Hypothalamus (tissue), 51 donors: ENCODE measurements at places on chromosomes 4 and X.

GRCh38 chr4:44446801-44447562 is 1.6 kb downstream of the KCTD8 start:
- DNase-seq = no peak

DNA sequence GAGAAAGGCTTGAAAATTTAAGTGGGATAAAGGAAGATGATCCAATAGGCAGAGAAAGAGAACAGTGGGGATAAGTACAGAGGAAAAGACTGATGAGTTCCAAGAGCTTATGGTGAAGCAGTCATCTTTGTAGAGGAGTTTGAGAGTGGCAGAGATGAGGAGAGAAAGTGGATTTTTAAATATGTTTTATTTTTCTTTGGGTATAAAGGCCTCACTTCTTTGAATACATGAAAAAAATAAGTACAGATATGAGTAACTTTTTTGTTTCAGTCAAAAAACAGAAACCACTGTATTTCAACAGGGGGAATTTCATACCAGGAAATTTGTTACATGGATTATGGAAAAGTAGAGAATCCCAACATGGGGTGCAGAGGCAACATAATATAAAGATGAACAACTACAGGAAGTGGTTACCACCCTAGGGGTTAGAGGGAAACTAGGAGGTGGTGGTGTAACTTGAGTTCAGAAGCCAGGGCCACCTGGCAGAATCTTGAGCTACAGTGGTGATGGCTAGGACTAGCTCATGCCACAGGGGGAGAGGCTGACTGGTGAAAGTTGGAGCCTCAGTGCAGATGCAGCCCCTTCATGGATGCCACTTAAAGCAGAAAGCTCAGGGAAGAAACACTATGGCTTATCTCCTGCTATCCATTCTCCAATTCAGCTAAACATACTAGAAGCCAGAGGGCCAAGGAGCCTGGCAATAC is 3.4 kb upstream of the CYBB start:
- DNase-seq = no peak

GRCh38 chr4:128787509-128788311 is 21.8 kb upstream of the JADE1 start:
- DNase-seq = no peak

DNA sequence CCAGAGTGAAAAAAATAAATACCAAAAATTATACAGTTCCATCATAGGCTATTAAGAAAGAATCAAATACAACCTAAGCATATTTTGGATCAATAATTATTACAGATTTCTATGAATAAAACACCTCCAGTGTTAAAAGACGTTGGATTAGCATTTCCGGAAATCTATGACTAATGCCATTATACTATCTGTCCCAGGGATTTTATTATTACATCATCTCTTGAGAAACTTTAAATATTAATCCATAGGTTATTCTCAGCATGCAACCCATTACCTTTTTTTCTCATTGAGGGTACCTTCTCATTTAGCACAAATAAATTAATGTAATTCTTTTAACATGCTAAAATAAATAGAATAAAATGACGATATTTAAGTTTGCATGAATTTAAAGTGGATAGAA is 44.6 kb downstream of the CXorf58 start:
- no peak for DNase-seq

GRCh38 chr4:88937081-88937480 is 119.9 kb downstream of the FAM13A start:
- no peak for DNase-seq

DNA sequence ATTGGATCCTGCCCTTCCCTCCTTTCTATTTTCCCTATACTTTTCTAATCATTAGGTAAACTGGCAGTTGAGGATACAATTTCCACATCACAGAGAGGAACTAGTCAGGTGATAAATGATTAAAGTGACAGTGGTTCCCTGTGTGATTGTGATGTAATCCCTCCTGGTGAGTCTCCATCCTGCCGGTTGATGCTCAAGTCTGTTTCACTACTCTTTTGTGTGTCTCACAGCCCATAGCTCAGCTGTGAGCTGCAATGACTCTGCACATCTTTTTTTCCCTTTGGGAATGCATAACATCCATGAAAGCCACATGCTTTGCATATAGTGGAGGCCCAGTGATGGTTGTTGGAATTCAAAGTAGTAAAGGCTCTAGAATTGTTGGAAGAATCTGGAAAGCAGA is 60.4 kb downstream of the CCNI start:
- DNase-seq = no peak

- no peak for DNase-seq
Measured at GRCh38 chr4:177568931-177569330, 126.7 kb upstream of the AGA start.

- no peak for DNase-seq
Measured at GRCh38 chr4:7367864-7368277, 66.9 kb downstream of the PSAPL1 start.

- DNase-seq = no peak
Measured at GRCh38 chrX:127085939-127086338, 266.4 kb downstream of the PRR32 start.

DNA sequence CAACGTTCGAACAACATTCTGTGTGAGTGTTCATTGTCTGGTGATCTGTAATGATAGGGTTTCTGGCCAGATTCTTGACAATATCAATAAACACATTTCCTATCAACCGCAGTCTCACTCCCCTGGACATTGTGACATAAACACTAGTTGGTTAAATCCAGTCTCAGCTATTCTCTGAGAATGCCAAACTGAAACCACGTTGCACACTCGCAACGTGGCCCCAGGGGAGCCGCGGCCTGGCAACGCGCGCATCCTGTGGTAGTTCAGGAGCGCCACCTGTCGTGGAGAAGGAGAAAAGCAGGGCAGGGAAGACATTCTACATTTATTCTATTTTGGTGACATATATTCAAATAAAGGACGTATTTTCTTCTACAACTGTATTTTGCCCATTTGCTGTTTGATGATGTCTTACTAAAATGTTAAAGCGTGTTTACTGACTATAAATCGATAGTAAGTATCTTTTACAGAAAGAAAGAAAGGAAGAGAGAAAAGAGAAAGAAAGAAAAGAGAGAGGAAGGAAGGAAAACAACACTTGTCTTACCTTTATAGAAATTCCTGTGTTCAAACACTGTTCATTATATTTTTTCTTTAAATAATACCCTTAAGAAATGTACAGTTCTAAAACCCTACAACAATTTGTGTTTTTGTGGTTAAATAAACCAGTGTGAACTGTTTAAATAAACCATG is 738.3 kb upstream of the FRG1 start:
- no peak for DNase-seq

DNA sequence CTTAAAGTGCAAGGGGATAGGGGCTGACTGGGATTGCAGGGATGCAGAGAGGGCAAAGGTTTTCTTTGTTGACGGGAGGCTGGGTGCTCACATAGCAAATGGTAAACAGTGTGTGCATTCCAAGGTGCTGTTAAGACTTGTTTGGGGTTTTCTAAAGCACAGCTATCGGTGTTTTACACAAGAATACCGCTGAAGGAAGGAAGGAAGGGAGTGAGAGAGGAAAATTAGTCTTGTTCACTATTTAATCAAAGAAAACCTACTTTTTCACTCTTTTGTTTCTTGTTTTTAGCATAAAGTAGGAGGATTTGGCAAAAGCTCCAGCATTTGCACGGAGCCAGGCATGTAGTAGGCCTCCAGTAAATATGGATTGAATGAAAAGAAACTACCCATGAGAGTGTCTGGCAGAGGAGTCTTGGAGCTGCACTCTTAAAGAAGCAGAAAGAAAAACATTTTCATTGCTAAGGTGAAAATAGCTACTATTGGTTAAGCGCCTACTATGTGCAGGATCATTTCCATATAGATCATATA is 99.7 kb downstream of the FIP1L1 start:
- no peak for DNase-seq

- DNase-seq = no peak
Measured at GRCh38 chrX:72307646-72308051, 1.9 kb upstream of the CITED1 start.

DNA sequence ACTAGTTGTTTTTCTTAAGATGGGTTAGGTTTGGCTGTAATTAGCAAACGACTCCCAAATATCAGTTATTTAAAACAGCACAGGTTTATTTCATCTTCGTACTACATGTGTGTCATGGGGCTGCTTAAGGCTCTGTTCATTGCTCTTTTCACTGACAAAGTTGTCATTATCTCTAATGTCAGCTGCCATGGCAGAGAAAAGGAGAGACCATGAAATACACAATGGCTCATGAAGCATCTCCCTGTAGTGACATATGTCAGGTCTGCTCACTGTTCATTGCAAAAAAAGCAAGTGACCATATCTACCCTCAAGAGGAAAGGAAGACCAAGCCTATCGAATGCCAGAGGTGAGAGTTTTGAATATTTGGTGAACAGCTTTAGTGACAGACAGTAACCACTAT is 52.2 kb upstream of the PCDH7 start:
- no peak for DNase-seq

DNA sequence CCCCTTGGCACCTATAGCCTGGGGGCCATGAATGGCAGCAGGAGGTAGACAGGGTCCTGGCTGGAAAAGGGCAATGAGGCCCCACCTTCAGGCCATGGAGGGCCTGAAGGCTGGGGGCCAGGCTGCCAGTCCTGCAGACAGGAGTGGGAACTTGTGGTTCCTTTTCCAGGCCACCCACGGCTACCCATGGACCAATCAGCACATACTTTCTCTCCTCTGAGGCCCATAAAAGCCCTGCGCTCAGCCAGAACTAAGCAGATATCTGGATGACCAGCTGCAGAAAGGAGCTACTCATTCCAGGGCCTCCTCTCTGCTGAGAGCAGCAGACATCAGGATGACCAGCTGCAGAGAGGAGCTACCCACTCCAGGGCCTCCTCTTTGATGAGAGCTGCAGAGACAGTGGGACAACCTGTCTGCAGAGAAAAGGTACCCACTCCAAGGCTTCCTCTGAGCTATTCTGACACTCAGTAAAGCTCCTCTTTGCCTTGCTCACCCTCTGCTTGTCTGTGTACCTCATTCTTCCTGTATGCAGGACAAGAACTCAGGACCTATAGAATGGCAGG is 67.2 kb downstream of the NAA11 start:
- DNase-seq = no peak

DNA sequence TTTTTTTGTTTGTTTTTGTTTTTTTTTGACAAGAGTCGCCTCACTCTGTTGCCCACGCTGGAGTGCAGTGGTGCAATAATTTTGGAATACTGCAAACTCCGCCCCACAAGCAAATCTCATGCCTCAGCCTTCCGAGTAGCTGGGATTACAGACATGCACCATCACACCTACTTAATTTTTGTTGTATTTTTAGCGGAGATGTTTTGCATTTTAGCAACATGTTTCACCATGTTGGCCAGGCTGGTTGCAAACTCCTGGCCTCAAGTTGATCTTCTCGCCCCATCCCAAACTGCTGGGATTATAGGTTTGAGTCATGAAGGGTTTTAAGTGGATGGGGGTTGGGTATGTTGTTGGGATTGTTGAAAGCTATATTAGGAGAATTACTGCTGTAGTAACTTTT is 270.9 kb upstream of the LCORL start:
- DNase-seq = no peak

DNA sequence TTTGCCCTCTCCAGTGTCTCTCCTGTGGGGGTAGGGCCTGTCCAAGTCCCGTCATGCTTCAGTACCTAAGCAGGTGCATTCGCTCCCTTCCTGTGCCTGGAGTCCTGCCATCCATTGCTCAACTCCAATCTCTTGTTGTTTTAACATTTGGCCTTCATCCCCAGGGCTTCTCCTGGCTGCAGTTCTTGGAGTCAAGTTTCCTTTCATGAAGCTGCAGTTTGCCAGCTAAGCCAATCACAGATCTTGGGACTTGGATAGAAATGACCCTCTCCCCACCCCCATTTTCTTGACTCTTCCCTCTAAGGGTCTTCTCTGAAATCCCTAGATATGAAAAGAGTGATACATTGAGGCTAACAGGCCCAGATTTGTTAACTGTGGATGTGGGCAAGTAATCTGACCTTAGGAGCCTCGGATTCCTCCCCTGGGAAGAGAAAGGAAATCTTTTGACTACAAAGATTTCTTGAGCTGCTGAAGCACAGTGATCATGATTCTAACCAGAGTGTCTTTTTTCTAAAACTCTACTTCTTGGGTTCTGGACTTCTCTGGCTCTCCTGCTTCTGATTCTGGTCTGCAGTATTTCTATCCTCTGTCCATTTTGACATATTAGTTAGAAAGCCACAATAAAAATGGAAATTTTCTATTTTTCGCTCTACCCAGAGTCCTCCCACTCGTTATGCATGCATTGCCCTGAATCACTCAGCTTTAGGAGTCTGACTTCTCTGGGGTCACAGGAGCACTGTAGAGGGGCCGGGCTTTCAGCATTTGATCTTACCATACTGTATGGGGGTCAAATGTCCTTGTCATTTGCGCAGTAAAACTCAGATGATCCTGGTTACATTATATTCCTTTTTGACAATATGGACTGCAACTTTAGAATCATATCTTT is 61.0 kb downstream of the CHRNA9 start:
- DNase-seq = no peak

GRCh38 chrX:11756354-11757318 is 1.4 kb upstream of the MSL3 start:
- DNase-seq = no peak

- no peak for DNase-seq
Measured at GRCh38 chr4:151801547-151802516, 41.0 kb upstream of the GATB start.

DNA sequence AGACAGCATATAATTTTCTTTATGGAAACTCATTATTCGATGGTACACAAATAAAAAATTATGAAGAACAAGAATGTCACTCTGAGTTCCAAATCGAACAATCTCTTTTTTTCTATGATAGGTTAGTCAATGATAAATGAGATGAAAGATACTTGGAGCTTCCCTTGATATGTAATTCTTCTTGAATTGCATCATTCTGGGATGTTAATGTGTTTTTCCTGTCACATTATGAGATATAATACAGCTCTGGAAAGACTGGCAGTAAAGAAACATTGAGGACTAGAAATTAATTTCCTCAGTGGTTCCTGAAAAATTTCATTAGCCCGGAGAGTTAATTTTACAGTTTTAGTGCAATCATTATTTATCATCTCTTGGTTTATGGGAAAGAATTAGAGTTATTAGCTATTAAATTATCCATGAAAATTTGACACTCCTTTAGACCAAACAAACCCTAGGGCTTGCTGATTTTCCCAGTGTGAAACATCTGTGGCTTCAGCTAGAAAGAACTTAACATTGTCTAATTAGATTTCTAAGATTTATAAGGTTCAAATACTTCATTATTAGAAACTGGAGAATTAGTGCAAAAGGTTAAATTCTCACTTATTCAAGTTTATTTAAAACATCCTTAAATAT is 1546.6 kb upstream of the TENM3 start:
- no peak for DNase-seq

DNA sequence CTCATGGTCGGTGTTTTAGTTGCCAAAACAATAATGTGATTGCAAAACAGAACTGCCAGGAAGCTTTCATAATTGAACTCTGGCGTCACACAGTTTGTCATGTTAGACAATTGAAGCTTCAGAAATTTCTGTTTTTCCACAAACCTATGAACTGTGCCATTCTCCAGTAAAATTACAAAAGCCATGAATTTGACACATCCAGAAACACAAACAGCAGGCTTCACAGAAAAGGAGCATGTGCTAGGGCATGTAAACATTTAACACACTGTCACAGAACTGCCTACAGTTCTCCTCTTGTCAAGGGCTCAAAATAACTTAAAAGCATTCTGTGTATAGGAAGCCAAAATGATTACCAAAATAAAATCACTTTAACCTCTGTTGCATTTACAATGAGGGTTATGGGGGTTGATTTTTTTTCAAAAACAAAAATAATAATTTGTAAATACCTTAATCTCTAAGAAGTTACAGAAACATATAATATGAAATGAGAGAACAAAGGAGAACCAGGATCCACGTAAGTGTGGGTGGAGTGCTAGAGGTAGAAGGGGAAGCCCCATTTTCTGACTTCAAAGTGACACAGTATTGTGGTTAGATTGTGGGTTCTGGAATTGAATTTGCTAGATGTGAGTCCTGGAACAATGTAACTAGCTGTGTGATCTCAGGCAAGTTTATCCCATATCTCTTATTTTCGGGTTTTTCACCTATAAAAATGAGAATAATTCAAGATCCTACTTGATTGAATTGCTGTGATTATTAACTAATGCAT is 295.0 kb downstream of the CENPC start:
- DNase-seq = no peak
